AG04449 (cell line): ENCODE measurements at places on chromosomes 6 and 20.

- DNase-seq = no peak
Observed at GRCh38 chr6:13760307-13761304, 49.0 kb upstream of the RANBP9 start.

DNA sequence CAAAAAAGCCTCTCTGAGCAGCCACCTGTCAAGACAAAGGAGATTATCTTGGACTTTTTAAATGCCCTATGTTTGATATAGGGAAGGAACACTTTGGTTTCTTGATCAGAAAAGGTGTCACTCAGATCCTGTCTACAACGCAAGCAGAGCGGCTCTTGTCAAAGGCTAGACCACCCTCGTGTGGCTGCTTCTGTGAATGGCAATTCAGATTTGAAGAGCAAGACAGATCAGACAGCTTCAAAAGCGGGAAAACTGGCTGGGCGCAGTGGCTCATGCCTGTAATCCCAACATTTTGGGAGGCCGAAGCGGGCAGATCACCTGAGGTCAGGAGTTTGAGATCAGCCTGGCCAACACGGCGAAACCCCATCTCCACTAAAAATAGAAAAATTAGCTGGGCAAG, 10.1 kb upstream of the NXT1 start:
- peak; percentile 21 for DNase-seq

GRCh38 chr6:37074053-37074827, 68.8 kb downstream of the FGD2 start:
- DNase-seq = peak; percentile 44

DNA sequence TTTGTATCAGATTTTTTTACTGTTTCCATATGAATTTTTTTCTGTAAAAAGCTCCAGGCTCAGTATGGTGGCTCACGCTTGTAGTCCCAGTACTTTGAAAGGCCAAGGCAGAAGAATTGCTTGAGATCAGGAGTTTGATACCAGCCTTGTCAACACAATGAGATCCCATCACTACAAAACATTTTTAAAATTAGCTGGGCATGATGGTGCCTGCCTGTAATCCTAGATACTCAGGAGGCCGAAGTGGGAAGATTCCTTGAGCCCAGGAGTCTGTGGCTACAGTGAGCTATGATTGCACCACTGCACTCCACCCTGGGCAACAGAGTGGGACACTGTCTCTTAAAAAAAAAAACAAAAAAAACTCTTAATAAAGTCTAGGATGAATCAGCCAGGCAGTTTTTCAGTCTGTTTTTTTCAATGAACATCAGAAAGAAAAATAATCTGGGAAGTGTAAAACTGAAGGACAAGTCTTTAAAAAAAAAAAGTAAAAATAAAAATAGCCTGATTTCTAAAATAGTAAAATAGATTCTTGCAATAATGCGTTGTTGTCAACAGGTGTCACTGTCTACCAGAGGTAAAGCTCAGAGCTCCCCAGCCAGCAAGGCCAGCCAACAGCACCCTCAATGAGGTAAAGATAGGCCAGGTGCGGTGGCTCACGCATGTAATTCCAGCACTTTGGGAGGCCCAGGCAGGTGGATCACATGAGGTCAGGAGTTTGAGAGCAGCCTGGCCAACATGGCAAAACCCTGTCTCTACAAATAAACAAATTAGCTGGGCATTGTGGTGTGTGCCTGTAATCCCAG, 9.3 kb upstream of the ATG5 start:
- DNase-seq = no peak

DNA sequence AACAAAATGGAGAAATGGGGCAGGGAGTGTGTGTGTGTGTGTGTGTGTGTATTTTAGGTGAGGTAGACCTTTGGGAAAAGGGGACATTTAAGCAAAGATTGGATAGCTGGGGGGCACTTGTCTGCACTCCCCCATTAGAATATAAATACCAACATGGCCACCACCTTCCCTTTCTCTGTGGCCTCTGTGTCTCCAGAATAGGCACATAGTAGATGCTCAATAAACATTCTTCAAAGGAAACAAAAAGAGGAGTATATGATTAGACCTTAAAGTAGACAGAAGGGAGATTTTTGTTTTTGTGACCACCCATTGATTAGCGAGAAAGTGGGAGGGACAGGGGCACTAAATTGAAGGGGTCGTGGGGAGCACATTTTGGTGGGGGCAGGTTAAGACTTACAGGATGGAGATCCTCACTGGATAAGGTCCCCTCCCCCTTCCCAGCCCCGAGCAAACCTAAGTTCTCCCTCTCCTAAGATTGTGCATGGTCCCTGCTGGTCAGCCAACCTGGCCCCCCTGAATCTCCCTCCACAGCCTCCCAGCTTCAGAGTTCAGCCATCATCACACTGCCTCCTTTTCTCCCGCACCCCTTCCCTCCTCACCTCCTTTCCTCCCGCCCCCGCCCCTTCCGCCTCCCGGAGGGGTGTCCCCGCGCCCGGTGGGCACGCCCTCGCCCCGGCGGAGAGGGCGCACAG, 514 bp upstream of the TSHZ2 start:
- no peak for DNase-seq

GRCh38 chr6:36604090-36605060, 10.2 kb downstream of the SRSF3 start:
- no peak for DNase-seq

DNA sequence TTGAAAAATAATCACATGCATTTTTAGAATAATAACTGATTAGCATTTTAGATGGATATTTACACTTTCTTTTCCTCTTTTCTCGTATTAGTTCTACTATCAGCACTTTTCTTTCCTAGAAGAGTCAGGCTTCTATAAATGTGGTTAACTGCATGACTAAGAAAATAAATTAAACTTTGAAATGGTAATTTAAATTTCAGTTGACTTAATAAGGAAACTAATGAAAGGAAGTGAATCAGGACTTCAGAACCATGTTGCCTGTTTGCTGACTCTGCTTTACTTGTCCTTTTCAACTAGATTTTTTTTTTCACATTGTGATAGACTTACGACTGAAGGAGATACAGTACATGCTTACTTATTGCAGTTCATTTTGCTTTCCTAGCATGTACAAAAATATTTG, 1258.2 kb upstream of the EYS start:
- no peak for DNase-seq

DNA sequence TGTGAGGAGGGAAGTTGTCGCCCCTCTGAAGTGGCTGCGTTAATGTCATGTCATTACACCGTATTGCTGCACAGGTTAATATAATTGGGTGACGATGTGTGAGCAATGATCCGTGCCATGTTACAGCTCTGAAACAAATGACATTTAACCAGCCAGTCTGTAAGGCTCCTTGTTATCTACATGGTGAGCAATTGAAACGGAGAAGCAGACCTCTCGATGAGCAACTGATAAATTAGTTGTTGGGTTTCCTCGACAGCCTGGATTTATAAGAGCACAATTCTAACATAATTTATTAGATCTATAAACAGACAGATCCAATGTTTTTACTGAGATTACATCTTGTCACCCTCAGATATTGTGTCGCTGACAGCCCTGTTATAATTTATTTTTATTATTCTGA, 49.9 kb upstream of the MAFB start:
- DNase-seq = no peak

GRCh38 chr6:69792292-69792691, 4.5 kb downstream of the LMBRD1 start:
- no peak for DNase-seq

DNA sequence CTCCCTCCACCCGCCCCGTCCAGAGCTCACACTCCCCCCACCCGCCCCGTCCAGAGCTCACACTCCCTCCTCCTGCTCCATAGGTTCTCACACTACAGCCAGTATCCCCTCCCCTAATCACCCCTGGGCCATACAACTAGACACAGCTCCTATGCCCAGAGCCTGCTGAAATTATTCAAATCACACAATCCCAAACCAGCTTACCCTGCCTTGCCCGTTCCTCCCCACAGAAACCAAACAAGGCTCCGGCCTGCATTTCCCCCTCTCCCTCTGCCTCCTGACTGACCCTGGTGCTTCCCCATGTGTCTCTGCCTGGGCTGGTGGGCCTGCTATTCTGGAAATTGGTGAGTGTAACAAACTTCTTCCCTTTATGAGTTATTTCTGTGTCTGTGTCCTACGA, 18.6 kb downstream of the SLC2A4RG start:
- DNase-seq = no peak

DNA sequence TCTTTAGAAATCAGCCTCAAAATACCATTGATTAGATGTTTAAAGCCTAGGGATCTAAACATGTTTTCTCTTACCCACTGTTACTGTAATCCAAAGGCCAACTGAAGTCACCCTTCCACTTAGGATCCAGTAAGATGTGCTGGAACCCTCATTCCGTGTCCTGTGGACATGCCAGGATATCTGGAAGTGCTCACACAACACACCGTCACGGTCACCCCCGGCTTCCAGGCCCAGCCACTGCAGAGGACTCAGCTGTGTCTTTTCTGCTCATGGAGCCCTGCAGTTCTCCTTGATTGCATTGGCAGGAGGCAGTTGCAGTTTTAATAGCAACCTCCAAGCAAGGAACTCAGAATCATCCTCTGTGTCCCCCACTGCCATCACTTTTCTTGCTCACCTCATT, 93.3 kb downstream of the CAP2 start:
- no peak for DNase-seq

GRCh38 chr6:53628354-53629119, 37.0 kb downstream of the KLHL31 start:
- peak; percentile 46 for DNase-seq

DNA sequence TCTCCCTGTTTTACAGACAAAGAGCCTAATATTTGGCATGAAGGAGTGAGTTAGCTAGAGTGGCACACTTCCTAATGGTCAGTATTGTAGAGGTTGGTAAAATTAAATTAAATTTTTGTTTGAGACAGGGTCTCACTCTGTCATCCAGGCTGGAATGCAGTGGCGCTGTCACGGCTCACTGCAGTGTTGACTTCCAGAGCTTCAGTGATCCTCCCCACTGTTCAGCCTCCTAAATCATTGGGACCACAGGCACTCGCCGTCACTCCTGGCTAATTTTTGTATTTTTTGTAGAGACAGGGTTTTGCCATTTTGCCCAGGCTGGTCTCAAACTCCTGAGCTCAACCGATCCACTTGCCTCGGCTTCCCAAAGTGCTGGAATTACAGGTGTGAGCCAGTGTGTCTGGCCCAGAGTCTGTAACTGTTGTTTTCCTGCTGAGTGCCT, 70.9 kb downstream of the SCAND1 start:
- DNase-seq = no peak

DNA sequence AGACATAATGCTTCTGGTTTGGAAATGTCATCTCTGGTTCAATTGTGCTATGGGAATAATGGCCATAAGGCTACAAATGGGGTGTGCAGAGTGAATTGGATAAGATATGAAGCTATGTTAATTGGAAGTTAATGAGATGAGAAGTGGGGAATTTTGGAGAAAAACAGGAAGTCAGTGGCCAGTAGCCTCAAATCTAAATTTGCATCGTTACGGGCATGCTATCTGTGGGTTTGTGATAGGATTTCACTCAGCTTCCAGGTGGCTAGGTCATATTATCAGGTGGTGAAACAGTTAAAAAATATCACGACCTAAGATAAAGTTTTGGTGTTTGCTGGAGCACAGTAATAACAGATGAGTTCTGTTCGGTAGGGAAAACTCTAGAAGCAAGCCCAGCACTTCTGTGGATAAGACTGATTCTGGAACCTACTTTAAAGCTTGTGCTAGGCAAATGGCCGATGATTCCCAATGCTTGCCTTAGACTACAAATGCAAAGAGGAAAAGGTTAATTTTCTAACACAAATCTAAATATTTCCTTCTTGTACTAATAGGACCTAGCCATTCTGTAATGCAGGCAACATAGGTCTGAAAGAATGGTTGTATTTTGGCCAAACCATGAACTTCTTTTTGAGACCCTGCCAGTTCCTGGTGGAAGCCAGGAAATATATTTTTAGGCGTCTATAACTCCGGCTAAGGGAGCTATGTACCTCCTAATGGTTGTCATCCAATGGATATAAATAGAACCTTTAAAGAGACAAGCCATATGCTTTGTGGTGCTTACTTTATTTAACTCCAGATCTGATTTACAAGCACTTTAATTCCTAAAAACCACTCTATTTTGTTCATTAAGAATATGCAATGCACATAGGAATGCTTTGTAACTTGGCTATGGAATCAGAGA, 111.0 kb downstream of the PLCB1 start:
- DNase-seq = no peak

- DNase-seq = no peak
Observed at GRCh38 chr6:125818772-125819260, 28.1 kb downstream of the NCOA7 start.

DNA sequence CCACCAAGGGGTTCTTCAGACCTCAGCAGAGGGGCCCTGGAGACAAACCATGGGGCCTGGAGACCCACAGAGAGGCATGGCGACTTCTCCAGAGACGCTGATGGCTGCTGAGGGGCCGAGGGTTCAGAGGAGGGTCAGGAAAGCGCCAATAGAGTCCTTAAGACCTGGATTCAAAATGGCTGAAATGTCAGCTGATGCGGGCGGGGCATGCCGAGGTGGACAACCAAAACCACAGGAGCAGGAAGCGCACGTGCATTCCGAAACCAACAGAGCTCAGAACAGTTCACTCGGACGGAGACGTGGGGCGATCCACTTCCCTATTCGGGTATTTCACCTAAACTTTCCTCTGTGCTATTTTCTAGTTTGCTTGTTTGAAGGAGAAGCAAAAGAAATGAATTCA, 99.9 kb upstream of the RIN2 start:
- DNase-seq = no peak

DNA sequence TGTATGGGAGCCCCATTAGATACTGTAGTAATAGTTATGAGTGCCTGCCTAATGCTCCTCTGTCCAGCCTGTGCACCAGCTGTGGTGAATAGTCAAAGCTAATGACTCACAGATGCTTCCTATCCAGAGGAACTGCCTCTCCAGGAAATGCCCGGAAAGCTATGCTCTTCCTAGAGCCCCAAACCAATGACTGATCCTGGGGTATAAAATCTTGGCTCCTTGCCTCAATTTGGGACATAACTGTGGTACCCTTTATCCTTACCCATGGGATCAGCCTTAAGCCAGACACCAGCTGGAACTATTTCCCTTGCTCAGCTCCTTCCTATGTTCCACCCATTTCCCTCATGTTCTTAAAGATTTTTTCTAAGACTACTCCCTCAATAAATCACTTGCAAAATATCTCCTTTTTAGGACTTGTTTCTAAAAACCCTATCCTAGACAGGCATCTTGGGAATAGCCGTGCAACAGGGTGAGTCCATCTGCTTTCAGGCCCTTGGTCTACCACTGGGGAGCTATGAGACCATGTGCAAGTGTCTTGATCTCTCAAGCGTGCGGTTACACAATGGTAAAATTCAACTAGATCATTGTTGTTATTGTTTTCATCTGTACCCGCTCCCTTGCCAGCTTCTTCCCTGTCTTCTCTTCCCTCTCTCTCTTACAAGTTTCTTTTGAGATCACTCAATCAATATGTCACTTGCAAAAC, 283.7 kb downstream of the BTBD3 start:
- no peak for DNase-seq

GRCh38 chr20:63708301-63709148, 686 bp downstream of the ZGPAT start:
- no peak for DNase-seq
